Activated naive CD4-positive, alpha-beta T cell (primary cell): ENCODE measurements at places on chromosomes 7 and 10.

GRCh38 chr7:90903841-90904240 is 307.7 kb downstream of the CDK14 start:
- DNase-seq: no peak

DNA sequence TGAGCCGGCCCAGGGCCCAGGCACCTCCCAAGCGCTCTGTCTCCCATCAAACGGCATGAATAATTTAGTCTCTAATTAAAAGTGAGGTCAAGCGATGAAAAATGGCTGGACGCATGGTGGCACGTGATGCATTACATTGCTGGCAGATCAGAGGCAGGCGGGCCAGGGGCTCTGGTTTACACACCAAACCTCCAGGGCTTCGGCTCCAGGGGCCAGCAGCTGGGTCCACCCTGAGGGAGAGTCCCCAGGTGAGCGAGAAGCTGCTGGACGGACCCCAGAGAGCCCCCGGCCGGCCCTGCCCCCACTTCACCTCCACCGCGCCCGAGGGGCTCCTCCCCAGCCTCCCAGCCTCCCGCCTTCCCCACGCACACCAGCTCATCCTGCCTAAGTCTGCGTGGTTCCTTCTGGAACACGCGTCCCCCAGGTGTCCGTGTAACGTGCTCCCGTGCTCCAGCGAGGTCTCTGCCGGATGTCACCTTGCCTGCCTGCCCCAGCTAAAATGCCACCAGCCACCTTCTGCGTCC is 23.2 kb downstream of the UNCX start:
- DNase-seq: no peak

DNA sequence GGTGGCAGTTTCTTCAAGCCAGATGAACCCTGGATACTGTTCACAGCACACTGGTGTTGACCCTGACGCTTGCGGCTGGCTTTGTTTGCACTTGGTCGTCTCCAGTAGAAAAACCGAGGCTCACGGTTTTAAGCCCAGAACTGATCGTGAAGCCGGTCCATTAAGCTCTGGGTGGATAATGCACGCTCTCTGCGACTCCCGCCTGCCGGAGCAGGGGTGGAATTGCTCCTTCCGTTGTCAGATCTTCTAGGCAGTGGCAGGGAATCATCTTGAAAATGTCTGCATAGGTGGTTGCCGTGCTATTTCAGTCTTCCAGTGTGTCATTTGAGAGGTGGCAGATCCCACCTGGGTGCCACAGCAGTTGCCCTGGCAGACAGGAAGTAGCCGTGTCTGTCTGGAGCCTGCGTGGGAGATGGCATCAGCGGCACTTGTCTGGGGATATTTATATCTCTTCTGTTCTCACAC is 35.9 kb upstream of the AP5Z1 start:
- no peak for DNase-seq

GRCh38 chr10:7866176-7866575 is 47.9 kb downstream of the TAF3 start:
- no peak for DNase-seq

- no peak for DNase-seq
Measured at GRCh38 chr7:70241536-70242175, 643.4 kb downstream of the AUTS2 start.

DNA sequence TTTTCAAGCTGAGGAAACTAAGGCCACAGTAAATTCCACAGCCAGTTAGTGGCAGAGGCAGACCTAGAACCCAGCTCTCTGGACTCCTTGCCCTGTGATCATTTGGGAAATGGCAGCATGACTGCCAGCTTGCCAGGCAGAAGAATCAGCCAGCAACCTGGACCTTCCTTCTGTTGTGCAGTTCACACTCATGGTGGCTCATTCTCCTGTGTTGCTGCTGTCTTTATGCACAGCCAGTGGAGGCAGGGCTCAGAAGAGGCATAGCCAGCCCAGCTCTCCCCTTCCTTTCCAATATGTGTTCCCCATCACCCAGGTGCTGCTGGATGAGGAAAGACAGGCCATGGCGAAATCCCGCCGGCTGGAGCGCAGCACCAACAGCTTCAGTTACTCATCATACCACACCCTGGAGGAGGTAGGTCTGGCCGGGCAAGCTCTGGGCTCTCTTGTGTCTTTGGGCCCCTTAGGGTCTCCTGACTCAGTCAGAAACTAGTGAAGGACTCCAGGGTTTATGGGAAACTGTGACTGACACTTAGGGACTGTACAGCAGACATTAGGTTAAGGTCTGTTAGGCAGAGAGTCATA is 14.8 kb downstream of the CPA5 start:
- DNase-seq: no peak

- no peak for DNase-seq
Measured at GRCh38 chr10:8640301-8640700, 585.8 kb downstream of the GATA3 start.

DNA sequence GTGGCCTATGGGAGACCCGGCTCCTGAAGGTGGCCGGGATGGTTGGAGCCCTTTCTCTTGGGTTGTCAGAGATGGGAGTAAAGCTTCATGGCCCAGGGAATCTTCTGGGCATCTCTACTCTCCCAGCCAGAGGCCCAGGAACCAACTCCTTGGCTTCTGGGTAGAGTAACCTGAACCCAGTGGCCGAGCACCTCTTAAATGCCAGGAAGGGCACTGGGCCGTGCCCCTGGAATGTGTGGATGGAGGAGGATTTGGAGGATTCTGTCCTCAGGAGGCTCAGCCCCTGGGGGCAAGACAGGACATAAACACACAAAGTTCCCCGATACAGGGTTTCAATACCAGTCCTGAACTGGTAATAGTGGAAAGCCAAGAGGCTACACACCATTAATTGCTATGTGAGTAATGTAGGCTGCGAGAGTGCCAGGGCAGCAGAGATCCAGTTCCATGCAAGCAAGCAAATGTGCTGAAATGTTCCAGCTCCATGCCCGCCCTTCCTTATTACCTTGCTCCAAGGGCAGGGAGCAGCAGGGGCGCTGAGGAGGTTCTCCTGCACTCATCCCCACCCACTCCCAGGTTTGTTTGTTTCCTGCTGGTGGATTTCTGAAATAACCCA is 1.2 kb downstream of the PALD1 start:
- no peak for DNase-seq

GRCh38 chr7:151327659-151328058 is 14.0 kb upstream of the NUB1 start:
- no peak for DNase-seq

DNA sequence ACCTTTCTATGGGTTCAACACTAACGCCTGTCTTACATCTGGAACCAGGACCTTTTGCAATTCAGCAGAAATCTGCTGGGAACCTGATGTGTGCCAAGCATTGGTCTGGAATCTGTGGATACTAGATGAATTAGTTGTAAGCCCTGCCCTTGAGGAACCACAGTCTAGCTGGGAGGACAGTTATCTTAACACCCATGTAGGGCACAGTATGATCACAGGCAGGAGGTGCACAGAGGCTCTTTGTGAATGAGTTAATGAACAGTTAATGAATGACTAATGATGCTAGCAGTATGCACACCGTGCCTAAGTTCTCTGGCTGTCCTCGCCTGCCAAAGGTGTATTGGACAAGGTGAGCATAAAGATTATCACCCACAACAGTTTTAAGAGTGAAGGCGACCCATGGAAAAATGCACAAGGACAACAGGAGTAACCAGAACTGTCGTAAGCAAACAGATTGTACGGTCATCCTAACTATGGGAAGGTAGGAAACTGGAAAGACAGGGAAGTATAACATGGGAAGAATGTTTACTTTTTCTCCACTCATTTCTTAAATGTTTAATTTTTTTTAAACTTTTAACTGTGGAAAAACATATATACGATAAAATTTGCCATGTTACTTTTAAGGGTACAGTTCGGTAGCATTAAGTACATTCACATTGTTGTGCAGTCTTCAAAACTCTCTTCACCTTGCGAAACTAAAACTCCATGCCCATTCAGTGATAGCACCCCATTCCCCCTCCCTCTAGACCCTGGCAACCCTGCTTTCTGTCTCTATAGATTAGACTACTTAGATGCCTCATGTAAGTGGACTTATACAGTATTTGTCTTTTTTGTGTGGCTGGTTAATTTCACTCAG is 139.9 kb downstream of the CXCL12 start:
- DNase-seq: no peak

- no peak for DNase-seq
Measured at GRCh38 chr10:35638101-35638500, 4.0 kb downstream of the FZD8 start.

- DNase-seq: no peak
Measured at GRCh38 chr7:113918946-113919345, at the start of gene PPP1R3A. PPP1R3A (minus strand) TSS chr7:113919009; CDS start chr7:113918996, 13 bp downstream.

GRCh38 chr10:104291439-104291951 is 22.5 kb downstream of the GSTO2 start:
- DNase-seq: peak; percentile 81

GRCh38 chr7:108286290-108286904 is 156.2 kb upstream of the LAMB4 start:
- no peak for DNase-seq

GRCh38 chr10:5469353-5470061 is 29.9 kb downstream of the CALML5 start:
- no peak for DNase-seq

GRCh38 chr7:25857376-25858067 is 294.5 kb upstream of the NFE2L3 start:
- DNase-seq: no peak

- DNase-seq: no peak
Measured at GRCh38 chr7:31707089-31707488, 20.1 kb downstream of the PPP1R17 start.

- DNase-seq: no peak
Measured at GRCh38 chr7:117711556-117711955, 161.7 kb downstream of the CTTNBP2 start.

- DNase-seq: no peak
Measured at GRCh38 chr7:12761111-12761510, 73.7 kb downstream of the ARL4A start.

- DNase-seq: no peak
Measured at GRCh38 chr7:157002819-157003421, 7.5 kb downstream of the MNX1 start.

DNA sequence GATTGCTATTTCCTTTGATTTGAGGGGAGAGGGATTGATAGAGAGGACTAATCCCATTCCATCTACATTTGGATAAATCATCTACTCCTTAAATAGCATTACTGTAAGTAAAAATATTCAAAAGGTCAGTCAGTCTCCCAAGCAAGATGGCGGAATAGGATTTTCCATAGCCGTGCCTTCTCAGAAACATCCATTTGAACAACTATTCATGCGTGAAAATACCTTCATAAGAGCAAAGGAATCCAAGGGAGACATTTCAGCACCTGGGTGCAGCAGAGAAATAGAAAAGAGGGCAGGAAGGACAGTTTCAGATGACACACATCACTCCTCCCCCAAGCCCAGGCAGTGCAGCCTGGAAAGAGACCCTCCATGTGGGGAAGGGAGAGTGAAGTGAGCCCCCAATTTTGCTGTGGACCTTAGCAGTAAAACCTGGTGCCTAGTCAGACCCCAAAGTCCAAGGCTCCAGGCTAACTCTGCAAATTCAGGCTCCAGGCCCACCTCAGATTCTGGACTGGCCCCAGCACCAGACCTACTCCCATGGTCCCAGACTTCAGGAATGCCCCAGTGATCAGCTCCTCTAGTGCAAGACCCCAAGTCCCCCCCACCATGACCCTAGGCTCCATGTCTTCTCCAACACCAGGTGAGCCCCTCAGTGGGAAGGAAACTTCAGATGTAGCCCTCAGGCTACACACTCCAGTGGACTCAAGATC is 104.3 kb upstream of the LANCL2 start:
- no peak for DNase-seq

DNA sequence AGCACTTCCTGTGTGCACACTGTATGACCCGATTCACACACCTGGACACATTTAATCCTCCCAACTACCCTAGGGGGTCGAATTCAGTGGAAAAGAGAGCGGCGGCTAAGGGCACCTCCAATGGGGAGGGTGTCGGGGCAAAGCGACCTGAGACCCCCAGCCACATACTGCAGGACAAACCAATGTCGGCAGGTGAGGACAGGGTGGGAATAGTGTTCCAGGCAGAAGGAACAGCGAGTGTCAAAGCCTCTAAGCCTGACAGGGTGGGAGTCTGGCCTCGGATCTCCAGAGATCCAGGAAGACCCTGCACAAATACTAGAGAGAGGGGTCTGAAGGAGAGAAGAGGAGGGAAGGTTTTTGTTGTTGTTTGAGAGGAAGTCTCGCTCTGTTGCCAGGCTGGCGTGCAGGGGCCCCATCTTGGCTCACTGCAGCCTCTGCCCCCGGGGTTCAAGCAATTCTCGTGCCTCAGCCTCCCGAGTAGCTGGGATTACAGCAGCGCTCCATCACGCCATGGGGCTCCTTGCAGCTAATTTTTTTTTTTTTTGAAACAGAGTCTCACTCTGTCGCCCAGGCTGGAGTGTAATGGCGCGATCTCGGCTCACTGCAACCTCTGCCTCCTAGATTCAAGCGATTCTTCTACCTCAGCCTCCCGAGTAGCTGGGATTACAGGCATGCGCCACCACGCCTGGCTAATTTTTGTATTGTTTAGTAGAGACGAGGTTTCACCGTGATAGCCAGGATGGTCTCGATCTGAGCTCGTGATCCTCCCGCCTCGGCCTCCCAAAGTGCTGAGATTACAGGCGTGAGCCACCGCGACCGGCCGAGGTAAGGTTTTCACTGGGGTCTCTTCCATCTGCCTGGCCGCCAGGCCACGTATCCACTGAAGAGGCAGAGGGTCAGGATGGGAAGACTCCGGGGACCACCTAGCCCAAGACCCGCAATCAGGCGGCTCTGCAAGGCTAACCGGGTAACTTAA is 1.2 kb upstream of the ARPC1B start:
- DNase-seq: no peak

DNA sequence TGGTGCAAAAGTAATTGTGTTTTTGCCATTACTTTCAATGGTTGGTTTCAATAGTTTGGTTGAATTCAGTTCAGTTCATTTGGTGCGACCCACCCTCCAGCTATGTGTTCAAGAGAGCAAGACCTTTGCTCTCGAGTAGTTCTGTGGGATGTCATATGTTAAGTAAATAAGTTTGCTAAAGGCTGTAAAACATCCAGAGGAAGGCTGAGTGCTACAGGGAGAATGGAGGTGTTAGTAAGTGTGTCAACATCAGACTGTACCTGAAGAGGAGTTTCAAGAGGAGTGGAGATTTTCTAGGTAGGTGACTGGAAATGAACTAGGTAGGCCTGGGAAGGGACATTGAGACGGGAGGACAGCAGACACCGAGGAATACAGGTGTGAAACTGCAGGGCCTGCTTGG is 147.7 kb downstream of the SH2D4B start:
- DNase-seq: no peak
